Stimulated activated CD8-positive, alpha-beta memory T cell treated with anti-CD3 and anti-CD28 coated beads, Interleukin-4, amount 100 ng/mL, for 1 hour (primary cell): ENCODE measurements at places on chromosomes 7 and 10.

- no peak for DNase-seq
These were observed 315.2 kb upstream of the ZNF32 start for GRCh38 chr10:43963793-43964425.

DNA sequence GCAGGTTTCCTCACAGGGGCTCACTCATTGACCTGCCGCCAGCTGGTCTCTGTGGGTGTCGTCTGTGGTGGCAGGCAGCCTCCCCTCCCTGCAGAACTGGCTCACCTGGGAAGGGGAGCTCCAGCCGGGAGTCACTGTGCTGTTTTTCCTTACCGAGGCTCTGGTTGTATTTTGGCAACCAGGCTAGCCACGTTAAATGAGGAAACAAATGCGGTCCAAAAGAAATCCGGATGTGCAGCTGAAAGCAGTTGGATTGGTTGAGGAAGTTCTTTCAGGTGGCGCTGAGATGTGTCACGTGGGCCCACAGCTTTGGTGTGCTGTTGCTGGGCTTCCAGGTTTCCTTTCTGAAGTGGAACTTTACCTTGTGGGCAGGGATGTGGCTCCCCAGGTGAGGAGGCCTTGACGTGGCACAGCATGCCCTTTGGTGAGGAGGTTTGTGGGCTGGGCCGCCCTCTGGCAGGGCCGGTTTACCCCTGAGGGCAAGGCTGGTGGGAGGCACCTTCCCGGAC, 14.2 kb downstream of the MTURN start:
- DNase-seq, result no peak

- DNase-seq, result no peak
These were observed 531.4 kb upstream of the FOXK1 start for GRCh38 chr7:4150731-4151130.

- no peak for DNase-seq
These were observed 43.2 kb upstream of the TES start for GRCh38 chr7:116167177-116167576.
